ENCODE measurements at places on chromosomes 2 and 18. TPM values are rescaled to one million over a fixed set of nuclear protein-coding genes. Genes with fewer than 3 reads are reported as not detected.
A peak's percentile ranks its signal among the peaks of the same experiment; 100 is the strongest.

The MDH1B gene
- 0.20 TPM for total RNA-seq

The LRRC30 gene
- not detected for total RNA-seq

The UGT1A3 gene
- not detected for total RNA-seq

The HRH4 gene
- 1.9 TPM for total RNA-seq

The LRRTM1 gene
- total RNA-seq = not detected

DNA sequence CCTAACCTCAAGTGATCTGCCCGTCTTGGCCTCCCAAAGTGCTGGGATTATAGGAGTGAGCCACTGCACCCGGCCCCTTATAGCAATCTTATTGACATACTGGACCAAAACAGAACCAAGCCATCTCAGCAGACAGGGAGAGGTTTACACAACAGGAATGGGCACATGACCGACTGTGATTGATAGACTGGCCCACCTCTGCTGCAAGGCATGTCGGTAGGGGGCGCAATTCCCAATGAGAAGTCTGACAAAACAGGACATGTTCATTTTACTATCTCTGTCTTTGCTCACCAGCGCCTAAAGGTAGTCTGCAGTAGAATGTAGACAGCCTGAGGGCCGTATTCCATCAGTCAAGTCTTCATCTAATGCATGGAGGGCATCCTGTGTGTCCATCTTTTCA is 2.0 kb downstream of the LYPD6B start:
- H3K27ac ChIP-seq = no peak overlapping the region
- H3K4me1 ChIP-seq = no peaks in the 10 kb centered on the region
- no peak overlapping the region for H3K4me3 ChIP-seq
- no peaks in the 10 kb centered on the region for H3K36me3 ChIP-seq

GRCh38 chr2:80573950-80574349 is 269.4 kb upstream of the LRRTM1 start:
- H3K27me3 ChIP-seq = no peaks in the 10 kb centered on the region
- H3K36me3 ChIP-seq = no peaks in the 10 kb centered on the region
- H3K4me1 ChIP-seq = no peaks in the 10 kb centered on the region
- H3K4me3 ChIP-seq = no peak overlapping the region
- no peak for DNase-seq

DNA sequence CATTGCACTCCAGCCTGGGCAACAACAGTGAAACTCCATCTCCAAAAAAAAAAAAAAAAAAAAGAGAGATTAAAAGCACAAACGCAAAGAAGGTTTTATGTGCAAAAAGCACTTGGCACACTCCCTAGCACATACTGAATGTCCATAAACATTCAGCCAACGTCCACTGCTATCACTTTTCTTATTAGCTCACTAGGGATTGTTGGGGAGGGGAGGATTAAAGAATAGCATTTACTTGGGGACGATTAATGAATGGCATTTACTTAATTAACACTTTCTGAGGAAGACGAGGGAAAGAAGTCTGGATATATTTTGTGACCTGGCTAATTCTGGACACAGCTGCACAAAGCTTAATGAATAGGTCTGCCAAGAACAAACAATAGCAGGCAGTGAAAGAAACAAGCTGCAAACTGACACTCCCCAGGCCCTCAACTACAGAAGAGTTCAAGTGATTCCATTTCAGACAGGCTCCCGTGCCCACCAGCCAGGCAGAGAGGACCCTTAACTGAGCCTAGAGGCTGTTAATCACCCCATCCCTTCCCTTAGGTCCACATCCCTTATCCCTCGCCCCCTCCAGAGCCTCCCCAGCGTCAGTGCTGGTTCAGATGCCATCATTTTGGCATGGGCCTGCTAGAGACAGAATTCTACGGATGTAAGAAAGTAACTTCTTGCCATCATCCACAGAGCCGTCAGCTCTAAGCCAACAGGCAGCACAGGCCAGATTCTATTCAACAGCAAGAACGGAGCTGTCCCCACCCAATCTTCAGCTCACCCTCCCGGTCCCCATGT is 7.4 kb downstream of the CYB5A start:
- DNase-seq = no peak
- peaks cover 24% of the 10 kb centered on the region for H3K4me1 ChIP-seq
- H3K27me3 ChIP-seq = peaks cover 12% of the 10 kb centered on the region
- no peak overlapping the region for H3K27ac ChIP-seq

DNA sequence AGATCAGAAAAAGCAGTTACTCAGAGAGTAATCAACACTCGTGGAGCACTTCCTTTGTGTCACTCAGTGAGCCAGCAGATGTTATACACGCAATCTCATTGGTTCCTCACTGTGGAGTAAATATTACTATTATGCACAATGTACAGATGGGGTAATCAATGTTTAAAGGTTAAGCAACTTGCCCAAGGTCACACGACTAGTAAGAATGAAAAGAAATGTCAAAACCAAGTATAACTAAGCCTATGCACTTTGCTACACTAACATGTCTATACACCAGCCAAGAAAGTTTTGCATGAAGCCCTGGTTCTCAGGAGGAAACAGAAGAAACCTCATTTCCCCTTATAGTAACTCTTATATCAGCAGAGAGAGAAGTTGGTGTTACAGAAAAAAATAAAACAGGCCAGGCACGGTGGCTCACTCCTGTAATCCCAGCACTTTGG is 5.4 kb downstream of the METTL21A start:
- no peak for DNase-seq
- peaks cover 40% of the 10 kb centered on the region for H3K4me1 ChIP-seq
- H3K27me3 ChIP-seq = no peaks in the 10 kb centered on the region
- peak overlapping the region; percentile 21 for H3K27ac ChIP-seq

DNA sequence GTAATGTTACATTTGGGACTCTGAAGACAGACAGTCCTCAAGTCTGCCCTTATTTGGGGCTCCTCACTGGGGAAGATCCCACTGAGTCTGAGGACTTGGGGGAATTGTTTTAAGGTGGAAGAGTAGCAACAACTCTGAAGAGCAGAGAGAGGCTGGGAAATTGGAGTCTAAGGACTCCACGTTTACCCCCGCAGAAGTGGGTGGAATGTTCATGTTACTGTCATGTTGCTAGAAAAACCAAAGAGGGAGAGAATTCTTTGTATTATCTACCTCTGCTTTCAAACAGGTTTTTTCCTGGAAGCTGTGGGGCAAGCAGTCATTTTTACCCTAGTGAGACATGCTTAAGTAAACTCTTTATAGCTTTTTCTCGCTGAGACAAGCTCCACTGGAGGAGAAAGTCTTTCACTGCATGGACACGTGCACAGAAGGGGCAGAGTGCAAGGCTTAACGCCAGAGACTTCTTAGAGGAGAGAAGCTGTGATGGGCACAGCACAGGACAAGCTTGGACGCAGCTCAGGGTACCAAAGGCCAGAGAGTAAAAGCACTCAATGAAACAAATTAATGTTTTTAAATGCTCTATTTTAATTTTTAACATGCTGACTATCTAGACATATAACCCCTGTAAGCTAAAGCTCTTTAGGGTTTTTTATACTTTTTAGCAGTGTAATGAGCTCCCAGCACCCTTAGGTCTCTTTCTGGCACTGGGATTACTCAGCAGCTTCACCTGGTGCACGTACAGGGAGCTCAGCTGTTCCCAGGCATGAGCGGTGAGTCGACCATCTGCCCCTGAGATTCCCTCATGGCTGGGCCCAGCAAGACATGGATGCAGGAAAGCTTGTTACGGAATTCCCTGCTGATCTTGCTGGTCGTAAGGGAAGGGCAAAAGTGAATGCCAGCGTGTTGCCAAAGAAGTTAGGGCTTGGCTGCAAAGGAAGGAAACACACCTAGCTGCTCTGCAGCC is 54.5 kb upstream of the BIN1 start:
- H3K4me1 ChIP-seq = no peaks in the 10 kb centered on the region
- no peak overlapping the region for H3K4me3 ChIP-seq
- DNase-seq = no peak
- no peak overlapping the region for H3K27ac ChIP-seq

DNA sequence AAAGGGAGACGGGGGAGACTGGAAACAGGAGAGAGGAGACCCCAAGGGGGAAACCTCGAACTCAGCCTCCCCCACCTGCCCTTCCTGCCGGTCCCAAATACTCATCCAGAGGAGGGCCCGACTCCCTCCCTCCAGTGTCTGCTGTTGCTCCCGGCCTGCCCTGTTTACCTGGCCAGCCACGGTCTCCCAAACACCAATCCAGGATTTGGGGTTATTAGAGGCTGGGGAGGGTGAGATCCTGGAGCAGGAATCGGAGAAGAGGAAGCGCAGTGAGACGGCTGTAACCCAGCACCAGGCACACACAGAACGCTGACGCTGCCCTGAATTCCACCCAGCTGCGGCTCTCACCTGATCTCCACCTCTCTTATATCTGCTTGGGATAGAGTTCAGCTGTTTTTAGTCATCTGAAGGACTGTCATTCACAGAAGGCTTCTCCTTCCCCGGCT is 213.0 kb downstream of the TNS1 start:
- H3K36me3 ChIP-seq = no peaks in the 10 kb centered on the region
- peaks cover 31% of the 10 kb centered on the region for H3K4me1 ChIP-seq
- H3K27ac ChIP-seq = peak overlapping the region; percentile 73
- no peak for DNase-seq
- no peaks in the 10 kb centered on the region for H3K27me3 ChIP-seq
- peak overlapping the region; percentile 81 for H3K4me3 ChIP-seq
